ENCODE measurements at places on chromosomes 5 and 9. TPM values are rescaled to one million over a fixed set of nuclear protein-coding genes. Genes with fewer than 3 reads are reported as not detected.

The KDM4C gene
- 18.1 TPM for total RNA-seq

The IFNA21 gene
- total RNA-seq, result not detected

The EIF4EBP3 gene
- 0.32 TPM for total RNA-seq

The PDE8B gene
- total RNA-seq, result 0.15 TPM

The GMCL2 gene
- total RNA-seq, result not detected

The WDR5 gene
- total RNA-seq, result 29.9 TPM

The ABO gene
- not detected for total RNA-seq

The CDKN2B gene
- total RNA-seq, result 14.9 TPM

The F12 gene
- total RNA-seq, result 1.7 TPM

The SPATA31D3 gene
- total RNA-seq, result not detected

The PCDHGC5 gene
- total RNA-seq, result not detected

The SLCO4C1 gene
- total RNA-seq, result not detected

The ARL14EPL gene
- total RNA-seq, result under 0.01 TPM

The SPINK14 gene
- not detected for total RNA-seq

The PPP2R2B gene
- under 0.01 TPM for total RNA-seq

The SLC36A2 gene
- not detected for total RNA-seq

The PCDHGB6 gene
- total RNA-seq, result 0.97 TPM

The QRFP gene
- total RNA-seq, result not detected

The IL5 gene
- total RNA-seq, result not detected

The MCIDAS gene
- not detected for total RNA-seq

The FOXD1 gene
- total RNA-seq, result 0.30 TPM

The PDE6A gene
- total RNA-seq, result not detected

The SMIM33 gene
- under 0.01 TPM for total RNA-seq

The SLCO6A1 gene
- total RNA-seq, result not detected

The NR5A1 gene
- not detected for total RNA-seq

The PROB1 gene
- 0.65 TPM for total RNA-seq

The ANKRD31 gene
- total RNA-seq, result not detected

The TSSK1B gene
- total RNA-seq, result not detected

The IFNE gene
- total RNA-seq, result 0.32 TPM

The GPR150 gene
- 0.30 TPM for total RNA-seq

The F2RL1 gene
- 77.1 TPM for total RNA-seq

The SPINK6 gene
- not detected for total RNA-seq

The CETN3 gene
- 8.8 TPM for total RNA-seq

The PRDM9 gene
- not detected for total RNA-seq

The EGR1 gene
- total RNA-seq, result 1.4 TPM

The JAKMIP2 gene
- not detected for total RNA-seq

The ROR2 gene
- total RNA-seq, result under 0.01 TPM

The GABRA6 gene
- total RNA-seq, result not detected

The CDH6 gene
- total RNA-seq, result 1.1 TPM

The SHISAL2B gene
- total RNA-seq, result not detected

The ANKRD20A1 gene
- total RNA-seq, result 0.32 TPM

The LRRC8A gene
- 85.0 TPM for total RNA-seq

The AGXT2 gene
- total RNA-seq, result not detected

The PGM5 gene
- 0.46 TPM for total RNA-seq

The HMCN2 gene
- 0.15 TPM for total RNA-seq
